AG04449 (cell line): ENCODE measurements at places on chromosomes 1 and 21.
A peak's percentile ranks its signal among the peaks of the same experiment; 100 is the strongest.

DNA sequence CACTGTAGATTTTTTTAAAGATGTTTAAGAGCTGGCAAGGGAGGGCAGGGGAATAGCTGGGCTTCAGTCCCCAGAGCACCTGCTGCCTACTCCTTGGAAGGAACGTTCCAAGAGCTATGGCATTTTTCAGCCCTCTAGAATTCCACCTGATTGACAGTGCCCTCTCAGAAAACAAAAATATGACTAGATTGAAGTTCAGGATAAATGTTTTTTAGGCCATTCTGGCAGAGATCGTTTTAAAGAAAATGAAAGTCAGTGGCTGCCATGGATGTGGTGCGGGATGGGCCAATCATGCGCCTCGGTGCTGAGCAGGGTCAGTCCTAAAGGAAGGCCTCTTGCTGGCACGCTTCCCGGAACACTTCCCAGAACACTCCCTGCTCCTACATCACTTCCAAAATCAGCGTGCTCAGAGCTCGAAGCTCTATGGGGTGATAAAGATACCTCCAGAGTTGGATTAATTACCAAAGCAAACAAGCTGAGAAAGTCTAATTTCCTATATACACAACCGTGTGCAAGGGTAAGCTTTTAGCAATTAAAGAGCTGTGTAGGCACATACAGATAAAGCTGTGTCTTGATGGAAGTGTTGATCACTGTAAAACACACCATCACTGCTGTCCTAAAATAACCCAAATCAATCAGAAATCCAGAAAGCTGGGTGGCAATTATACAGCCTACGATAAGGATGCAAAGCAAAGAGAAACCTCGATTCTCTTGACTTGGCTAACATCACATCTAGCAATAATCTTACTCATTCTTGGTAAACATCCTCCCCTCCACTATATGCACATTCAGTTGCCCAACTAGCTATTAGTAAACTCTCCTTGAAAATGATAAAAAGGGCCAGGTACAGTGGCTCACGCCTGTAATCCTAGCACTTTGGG, 34.6 kb downstream of the TGFBR3 start:
- DNase-seq: no peak

DNA sequence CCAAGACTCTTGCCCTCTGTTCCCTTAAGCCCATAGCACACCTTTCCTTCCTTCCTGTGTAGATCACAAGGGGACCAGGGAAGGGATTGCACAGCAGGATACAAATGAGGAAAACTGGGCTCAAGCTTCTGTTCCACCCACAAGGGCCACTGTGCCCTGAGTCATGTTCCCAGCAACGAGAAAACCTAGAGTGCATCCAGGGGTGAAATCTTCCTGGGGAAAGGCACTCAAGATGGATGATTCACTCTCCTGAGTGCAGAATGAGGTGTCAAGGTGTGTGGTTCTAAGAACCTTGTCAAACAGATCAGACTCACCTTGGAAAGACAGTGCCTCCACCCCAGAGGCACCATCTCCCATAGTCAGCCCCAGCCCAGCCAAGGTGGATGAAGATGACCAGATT, 40.7 kb upstream of the EYA3 start:
- no peak for DNase-seq

DNA sequence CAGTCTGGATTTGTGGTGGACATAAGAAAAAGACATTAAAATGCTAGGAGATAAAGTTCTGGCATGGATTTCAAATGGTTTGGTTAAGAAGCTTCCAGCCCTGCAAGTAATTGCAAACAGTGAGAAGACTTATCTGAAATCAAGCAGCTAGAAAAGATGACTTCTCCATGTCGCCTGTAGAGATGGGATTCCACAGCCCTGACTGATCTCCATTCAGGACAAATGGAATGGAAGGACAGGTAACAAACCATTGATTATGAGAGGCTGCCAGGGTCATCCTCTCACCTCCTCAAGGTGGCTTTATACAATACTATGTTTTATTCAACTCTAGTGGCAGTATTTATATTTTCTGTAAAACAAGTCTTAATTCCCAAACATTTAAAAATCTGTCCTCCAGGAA, 237.9 kb downstream of the HLX start:
- no peak for DNase-seq

- no peak for DNase-seq
These were observed 6.9 kb upstream of the ANGPTL3 start for GRCh38 chr1:62590255-62590969.

DNA sequence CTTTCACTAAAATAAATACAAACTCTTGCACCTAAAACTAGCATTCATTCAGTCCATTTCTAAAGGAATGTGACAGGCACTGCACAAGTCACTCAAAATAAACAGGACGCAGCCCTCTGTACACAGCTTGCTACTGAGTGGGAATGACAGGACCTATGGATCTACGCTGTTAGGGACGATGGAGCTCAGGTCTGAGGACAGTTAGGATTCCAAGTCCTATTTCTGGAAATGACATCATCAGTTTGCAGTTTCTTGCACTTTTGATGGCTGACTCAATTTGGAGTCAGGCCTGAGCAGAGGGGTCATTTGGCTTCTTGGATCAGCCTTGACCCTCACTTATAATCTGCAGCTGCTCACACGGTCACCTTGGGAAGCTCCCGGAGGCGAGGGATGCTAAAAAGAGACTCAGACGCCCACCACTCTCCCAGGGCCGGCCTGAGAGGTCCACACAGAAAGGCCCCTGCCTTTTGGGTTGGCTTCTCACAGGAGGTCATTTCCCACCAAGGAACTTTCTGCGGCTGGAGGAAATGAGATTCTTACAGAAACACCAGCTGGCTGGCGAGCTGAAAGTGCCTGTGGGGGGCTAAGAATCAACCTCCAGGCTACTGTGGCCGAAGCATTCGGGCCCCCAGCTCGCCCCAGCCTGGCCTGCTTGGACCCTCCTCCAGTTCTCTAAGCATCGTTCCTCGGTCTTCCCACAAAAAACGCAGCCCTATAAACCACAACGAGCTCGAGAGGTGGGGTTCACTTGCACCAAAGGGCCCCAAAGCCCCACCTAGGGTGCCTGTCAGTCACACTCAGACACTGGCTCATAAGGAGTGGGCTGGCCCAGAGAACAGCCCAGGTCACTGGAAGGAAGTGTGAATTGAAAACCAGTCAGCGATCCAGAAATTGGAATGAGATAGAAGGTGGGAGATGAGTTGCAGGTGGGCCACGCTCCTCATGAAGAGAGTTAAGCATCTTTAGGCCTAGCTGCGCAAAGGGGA, 8.9 kb upstream of the PDE9A start:
- DNase-seq: no peak

DNA sequence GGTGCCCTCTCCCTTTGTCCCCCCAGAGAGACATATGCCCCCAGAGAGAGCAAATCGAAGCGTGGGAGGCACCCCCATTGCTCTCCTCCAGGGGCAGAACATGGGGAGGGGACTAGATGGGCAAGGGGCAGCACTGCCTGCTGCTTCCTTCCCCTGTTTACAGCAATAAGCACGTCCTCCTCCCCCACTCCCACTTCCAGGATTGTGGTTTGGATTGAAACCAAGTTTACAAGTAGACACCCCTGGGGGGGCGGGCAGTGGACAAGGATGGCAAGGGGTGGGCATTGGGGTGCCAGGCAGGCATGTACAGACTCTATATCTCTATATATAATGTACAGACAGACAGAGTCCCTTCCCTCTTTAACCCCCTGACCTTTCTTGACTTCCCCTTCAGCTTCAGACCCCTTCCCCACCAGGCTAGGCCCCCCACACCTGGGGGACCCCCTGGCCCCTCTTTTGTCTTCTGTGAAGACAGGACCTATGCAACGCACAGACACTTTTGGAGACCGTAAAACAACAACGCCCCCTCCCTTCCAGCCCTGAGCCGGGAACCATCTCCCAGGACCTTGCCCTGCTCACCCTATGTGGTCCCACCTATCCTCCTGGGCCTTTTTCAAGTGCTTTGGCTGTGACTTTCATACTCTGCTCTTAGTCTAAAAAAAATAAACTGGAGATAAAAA, 8.4 kb downstream of the EFNA3 start:
- no peak for DNase-seq

DNA sequence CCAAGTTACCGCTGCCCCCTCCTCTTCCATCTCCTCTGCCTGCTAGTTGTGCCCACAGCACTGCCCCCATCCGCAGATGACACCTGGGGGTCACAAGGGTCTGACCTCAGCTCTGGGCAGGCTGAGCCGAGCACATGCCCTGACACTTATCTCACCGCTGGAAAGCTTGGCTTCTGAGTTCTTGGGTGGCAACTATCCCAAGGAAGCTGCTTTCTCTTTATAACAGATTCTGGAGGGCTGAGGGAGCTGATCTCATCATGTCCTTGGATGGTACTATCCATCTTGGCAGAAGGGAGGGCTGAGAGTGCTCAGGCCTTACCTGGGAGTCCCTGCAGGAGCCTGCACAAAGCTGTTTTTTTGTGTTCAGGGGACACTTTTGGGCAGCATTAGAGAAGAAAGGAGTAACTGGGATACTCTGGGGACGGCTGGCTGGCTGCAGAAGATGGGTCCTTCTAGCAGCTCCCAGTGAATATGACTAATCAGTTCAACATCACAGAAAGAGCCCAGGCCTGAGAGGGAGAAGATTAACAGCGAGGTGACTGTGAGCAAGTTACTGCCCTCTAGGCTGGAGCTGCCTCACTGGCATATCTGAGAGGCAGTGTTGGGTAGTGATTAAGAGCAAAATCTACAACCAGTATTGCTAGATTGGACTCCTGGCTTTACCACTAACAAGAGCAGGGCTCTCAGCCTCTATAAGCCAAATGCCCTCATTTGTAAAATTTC, 71.6 kb downstream of the PLXNA2 start:
- DNase-seq: no peak

DNA sequence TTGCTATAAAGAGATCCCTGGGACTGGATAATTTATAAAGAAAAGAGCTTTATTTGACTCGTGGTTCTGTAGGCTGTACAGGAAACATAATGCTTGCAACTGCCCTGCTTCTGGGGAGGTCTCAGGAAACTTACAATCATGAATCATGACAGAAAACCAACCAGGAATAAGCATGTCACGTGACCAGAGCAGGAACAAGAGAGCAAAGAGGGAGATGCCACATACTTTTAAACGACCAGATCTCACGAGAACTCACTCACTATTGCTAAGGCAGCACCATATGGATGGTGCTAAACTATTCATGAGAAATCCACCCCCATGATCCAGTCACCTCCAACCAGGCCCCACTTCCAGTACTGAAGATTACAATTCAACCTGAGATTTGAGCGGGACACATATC, 49.8 kb upstream of the RCC1 start:
- peak; percentile 46 for DNase-seq

GRCh38 chr1:54107131-54107530, 45.7 kb downstream of the CDCP2 start:
- no peak for DNase-seq

GRCh38 chr1:212153635-212154034, 118.1 kb downstream of the DTL start:
- no peak for DNase-seq

GRCh38 chr1:228140724-228141225, 696 bp downstream of the GUK1 start:
- no peak for DNase-seq

GRCh38 chr1:92749024-92749634, 35.8 kb downstream of the EVI5 start:
- DNase-seq: peak; percentile 24

GRCh38 chr1:79040424-79041082, 34.0 kb upstream of the ADGRL4 start:
- no peak for DNase-seq

GRCh38 chr1:203327684-203328457, 22.6 kb downstream of the BTG2 start:
- DNase-seq: no peak

DNA sequence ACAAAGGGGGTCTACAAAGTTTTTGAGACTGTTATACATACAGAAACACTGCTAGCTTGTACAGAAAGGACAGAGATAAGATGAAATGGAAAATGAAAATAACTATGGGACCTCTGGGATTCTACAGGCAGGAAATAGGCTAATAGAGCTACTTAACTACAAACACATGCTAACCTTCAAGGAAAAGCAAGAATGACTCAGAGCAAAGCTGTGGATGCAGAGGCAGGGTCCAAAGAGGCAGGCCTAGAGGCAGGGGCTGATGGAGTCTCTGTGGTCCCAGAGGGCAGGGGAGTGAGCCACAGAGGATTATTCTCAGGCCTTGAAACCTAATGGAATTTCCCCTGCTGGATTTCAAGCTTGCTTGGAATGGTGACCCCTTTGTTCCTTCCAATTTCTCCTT, 18.7 kb upstream of the GOLT1A start:
- DNase-seq: no peak

- no peak for DNase-seq
These were observed 19.3 kb downstream of the RSBN1 start for GRCh38 chr1:113792986-113793385.

GRCh38 chr1:31693231-31693630, 10.6 kb downstream of the COL16A1 start:
- no peak for DNase-seq

DNA sequence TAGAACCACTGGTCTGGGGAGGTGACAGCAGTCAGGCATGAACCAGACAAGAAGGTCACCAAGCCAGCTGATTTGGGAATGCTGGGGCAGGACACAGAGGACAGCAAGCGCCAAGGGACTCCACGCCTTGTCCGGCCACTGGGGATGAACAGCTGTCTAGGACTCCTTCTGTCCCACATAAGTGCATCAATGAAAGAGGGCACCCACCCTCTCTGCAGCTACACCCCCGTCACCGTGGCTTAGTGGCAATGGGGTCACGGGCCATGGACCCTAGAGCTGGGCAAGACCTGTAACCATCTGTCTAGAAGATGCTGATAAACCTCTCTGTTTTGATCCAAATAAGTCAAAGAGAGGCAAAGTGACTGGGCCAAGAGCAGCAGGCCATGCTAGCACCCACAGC, 16.8 kb downstream of the UBE2G2 start:
- DNase-seq: no peak

GRCh38 chr1:214453109-214453722, 98.2 kb downstream of the PTPN14 start:
- no peak for DNase-seq

DNA sequence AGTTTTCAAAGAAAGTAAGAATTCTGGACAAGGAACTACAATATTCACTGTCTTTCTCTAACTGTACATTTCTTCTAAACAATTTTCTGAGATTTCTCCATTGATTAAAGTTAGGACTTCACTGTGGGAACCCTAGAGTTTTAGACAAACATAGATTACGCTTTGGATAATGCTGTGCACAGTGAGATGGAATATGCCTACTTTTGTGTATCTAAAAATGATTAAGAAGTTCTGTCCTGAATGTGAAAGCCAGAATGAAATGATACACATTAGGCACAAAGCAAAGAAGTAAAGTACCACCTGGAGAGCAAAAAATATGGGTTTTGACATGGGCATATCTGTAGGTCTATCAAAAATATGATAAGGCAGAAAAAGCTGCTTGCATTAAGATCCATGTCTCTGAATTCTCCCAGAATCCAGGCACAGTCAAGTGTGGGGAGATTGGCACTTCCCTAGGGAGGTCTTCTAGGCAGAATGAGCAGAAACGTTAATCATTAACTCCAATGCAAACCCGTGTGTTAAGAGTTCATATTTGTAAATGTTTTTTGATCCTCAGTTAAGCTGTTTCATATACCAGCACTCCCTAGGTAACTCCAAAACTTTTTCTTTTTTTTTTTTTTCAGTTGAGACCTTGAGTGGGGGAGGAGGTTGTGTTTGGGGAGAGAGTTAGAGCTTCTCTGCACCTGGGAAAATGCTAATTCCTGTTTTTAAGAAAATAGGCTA, 467.1 kb downstream of the LMO4 start:
- DNase-seq: no peak
